ENCODE measurements at places on chromosomes 5 and 9.

DNA sequence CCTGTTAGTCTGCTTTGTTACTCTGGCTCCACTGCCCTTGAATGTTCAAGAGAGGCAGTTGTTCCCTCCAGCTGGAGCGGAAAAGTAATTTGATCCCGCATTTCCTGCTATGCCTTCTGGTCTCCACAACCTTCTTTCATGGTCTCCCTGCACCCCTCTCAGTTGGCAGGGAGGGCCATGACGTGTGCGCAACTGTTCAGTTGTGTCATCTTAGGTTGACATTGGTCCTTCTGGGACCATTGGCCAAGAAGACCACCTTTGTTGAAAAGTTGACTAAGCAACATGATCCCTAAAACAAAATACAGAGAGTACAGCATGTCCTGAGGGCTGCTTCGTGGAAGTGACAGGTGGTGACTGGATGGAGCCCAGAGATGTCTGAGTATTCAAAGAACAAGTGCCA is 192.5 kb upstream of the TUT7 start:
- DNase-seq, result no peak

DNA sequence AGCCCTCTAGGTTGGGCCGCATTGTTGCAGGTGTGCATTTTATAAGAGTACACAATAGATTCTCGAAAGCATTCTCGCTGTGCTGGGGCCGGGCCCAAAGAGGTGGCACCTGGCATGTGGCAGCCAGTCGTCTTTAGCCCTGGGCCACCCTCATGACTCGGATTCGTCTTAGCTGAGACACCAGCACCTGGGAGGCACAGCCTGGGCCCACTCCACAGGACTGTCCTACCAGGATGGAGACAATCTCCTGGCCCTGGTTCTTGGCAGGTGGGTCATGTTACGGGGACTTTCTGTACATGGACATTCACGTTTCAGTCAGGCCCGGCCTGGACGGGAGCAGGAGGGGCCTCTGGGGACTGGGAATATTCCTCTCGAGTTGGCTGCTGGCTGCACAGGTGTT is 212.5 kb downstream of the FANCC start:
- DNase-seq, result peak; percentile 73

GRCh38 chr5:71576241-71576640 is 10.9 kb upstream of the MCCC2 start:
- no peak for DNase-seq

DNA sequence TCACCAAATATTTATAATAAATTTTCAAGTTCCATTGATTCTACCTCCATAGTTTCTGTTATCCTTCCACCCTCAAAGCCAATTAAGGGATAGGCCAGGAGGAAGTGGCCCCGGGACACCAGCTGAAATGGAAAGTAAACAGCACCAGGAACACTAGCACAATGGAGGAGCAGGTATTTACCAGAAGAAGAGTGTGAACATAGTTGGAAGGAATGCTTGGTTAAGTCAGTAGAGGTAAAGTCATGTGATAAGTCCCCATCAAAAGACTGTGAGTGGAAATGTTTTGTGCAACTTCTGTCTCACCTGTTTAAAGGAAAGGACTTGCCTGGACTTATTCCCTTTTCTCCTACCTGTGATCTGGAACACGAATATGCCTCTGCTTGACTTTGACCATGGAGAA is 146.7 kb upstream of the RAI14 start:
- DNase-seq, result no peak

- DNase-seq, result no peak
These were observed 363.9 kb upstream of the SEMA6A start for GRCh38 chr5:116938488-116938887.

DNA sequence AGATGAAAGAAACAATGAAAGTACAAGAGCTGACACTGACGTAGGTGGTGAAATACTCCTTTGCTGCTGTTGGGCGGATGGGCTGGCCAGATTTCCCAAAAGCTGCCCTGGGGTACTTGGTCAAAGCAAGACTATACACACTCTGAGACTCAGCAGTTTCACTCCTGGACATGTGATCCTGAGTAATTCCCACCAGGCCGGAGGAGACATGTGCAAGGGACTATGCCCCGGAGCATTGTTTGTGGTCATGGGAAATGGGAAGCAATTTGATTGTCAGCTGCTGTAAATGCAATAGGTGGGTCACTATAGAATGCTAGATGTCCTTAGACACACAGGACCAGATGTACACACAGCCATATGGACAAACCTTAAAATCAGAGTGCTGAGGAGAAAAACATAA is 116.1 kb downstream of the DCP2 start:
- no peak for DNase-seq

DNA sequence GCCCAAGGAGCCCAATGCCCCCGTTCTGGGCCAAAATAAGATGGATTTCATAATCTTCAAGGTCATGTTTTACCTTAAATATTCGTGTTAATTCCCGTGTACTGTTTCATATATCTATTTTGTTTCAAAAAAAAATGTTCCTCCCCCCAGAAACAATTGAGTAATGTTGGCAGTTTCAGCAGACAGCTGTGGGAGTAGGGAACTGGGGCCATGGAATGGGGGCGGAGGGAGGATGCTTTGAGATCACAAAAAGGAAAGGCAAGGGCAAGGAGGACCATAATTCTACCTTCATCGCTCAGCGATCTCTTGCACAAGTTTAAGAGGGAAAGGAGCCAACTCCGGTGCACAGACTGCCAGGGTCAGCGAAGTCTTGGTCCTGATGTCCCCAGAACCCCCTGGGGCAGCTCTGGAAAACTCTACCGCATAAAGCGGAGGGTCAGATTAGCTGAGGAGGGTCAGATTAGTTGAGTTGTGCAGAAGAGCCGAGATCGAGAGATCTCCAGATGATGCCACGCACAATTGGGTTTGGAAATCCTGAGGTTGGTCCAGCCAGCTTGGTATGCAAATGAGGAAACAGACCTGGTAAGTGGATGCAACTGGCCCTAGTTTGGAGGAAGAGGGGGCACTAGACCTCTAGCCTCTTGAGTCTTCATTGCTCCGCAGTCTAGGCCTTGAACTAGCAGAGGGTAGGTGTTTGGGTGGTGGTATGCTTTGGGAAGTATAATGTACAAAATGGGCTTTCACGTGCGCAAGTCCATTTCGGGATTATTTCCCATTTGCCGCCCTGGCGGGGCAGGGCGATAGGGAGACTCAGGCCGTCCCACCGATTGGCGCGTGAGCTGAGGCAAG is 24.0 kb downstream of the CDKN2A start:
- no peak for DNase-seq

DNA sequence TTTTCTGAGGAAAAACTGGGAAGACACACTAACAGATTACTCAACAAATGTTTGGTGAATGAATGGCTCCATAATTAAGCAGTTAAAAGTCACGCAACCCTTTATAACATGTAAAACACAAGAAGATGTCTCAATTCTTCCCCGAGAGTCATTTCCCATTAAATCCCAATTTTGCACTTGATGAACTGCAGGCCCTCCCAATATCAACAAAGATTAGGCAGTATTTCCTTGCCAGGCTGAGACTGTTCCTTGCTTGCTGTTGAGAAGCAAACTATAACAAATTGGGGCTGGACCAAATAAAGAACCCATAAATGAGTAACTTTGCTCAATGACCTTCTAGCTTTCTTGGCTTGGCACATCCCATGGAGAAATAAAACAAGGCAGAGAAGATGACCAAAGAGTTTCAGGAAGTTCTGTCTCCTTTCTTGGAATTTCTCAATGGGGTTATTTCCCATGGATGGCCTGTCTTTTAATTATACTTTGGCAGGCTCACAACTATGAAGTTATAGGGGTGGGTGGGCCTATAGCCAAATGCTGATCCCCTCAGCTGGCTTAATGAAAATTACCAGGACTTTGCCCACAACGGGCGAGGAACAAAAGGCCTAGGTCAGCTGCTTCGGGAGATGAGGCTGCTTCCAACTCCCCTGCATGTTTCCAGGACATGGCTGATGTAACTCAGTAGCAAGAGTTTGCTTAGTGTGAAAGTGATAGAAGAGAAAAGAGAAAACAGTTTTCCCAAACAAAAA is 243.1 kb upstream of the RFX3 start:
- no peak for DNase-seq

GRCh38 chr5:180160789-180161188 is 48.2 kb downstream of the RASGEF1C start:
- no peak for DNase-seq

GRCh38 chr9:121326130-121326838 is 43.8 kb downstream of the STOM start:
- no peak for DNase-seq

GRCh38 chr5:33793276-33793675 is 98.5 kb downstream of the ADAMTS12 start:
- no peak for DNase-seq

GRCh38 chr9:29211580-29212396 is 1638.5 kb upstream of the C9orf72 start:
- DNase-seq, result no peak

GRCh38 chr5:130138406-130139045 is 234.3 kb downstream of the CHSY3 start:
- no peak for DNase-seq

GRCh38 chr5:153018121-153018520 is 472.3 kb upstream of the GRIA1 start:
- DNase-seq, result no peak

DNA sequence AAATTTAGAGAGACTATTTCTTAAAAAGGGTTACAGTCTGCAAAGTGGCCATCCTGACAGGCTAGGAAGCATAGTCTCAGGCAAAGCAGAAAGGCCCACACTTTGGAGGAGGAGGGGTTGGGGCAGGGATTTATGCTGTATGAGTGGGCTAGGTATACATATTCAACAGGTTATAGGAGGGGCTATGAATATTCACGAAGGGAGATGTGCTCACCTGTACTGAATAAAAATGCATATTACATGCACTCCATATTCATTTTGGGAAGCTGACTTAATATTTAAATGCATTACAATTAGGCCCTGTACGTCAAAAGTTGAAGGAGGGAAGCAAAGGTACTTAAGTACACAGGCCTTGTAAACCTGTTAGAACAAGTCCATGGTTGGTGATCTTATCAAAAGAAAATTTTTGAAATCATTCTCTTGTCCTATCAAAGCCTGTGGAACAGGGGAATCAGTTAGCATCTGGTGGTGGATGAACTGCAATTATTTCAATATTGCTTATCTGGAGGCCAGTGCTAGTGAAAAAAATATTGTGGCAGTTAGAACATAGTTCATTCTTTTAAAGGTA is 1.6 kb downstream of the CENPP start:
- DNase-seq, result no peak

- DNase-seq, result no peak
These were observed 227.1 kb downstream of the CD180 start for GRCh38 chr5:66969484-66969883.

DNA sequence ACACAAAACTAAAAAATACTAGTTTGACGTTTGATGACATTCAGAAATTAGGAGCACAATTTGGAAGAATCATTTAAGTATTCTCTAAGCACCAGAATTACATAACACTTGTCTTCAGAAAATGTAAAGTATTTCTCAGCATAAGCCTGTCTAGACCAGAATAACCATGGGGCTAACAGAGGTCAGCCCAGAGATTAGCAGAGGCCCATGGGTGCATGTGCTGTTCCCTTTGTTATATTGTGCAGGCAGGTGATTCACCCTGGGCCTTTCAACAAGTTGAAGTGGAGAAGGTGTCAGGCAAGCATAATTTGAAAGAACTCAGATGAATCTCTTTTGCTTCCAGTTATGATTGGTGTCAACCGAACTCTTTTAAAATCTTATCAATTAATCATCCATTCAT is 227.9 kb downstream of the LURAP1L start:
- DNase-seq, result no peak

- peak; percentile 31 for DNase-seq
These were observed 122.9 kb downstream of the CFAP90 start for GRCh38 chr5:7728076-7728475.

- no peak for DNase-seq
These were observed 50.8 kb downstream of the PTTG1 start for GRCh38 chr5:160472482-160472881.

DNA sequence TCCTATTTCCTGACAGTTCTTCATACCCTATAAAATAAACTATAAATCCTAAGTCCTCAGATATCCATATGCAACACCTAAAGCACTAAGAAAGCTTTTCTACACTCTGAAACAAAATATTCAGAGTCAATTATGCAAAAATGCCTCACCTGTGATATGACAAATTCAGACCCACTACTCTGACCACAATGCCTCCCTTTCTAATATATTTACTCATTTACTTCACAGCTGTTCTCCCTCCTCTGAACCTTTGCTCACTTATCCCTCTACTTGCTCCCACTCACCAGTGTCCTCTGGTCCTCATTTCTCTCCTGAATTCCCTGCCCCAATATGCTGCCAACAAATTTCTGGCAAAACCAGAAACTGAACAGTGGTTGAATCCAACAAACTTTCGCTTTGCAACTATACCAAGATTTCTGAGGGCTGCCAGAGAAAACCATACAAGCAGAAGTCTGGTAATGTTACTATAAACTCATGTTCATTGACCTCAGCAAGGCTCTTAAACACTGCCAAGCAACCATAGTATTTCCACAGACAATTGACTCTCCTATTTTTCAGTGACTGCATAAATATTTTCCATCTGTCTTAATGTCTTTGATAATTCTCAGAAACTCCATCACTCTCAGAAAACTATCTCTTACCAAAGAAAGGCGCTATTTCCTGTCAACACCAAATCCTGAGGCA is 7.1 kb downstream of the CCNH start:
- no peak for DNase-seq

DNA sequence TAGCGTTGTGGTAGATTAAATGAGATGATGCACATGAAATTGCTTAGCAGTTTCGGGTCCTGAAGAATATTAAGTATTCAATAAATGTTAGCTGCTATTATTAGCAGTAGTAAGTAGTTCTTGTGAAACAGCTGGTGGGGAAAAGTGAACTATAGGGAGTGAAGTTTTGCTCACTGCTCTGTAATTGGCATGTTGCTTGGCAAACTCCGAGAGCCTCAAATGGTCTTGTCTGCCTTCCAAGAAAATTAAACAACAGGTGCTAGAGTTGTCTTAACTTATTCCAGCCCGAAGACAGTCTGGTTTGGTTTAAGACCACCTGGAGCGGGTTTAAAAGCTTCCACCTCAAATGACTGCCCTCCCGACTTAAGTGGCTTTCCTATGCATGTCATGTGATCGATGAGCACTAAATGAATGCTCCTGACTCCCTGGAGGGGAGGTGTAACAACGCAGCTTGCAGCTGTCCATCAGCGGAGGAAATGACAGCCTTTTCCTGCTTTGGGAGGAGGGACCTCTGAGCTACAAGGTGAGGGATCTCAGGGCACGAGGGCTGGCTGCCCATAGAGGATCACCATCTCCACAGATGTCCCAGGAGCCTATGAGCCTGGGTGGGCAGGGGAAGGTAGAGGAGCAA is 202.9 kb upstream of the PANK3 start:
- DNase-seq, result no peak

- no peak for DNase-seq
These were observed 4.9 kb upstream of the RCL1 start for GRCh38 chr9:4787876-4788275.

DNA sequence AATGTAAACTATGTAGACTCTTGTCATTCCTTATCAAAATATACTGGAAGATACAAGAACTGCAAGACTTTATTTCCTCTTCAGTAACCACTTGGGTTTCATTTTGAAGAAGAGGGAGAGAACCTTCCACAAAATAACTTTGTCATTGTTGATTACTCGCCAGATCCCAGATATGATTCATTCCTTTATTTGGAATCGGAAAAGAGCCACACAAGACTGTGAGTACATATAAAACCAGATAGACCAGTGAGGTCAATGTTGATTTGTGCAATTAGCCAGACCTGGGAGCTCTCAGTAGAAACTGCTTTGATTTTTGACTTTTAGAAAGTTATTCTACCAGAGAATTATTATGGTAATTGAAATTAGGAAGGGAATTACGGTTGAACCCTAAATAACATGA is 146.1 kb downstream of the TMEM167A start:
- no peak for DNase-seq

Data from NCI-H2107 (cell line).